ENCODE measurements at places on chromosomes 2 and 18.

GRCh38 chr2:114577657-114578056 is 135.2 kb downstream of the DPP10 start:
- no peak for DNase-seq

GRCh38 chr2:240959214-240959940 is 39.0 kb upstream of the SNED1 start:
- DNase-seq = no peak

GRCh38 chr2:99821984-99822383 is 320.4 kb downstream of the AFF3 start:
- DNase-seq = no peak

- no peak for DNase-seq
Observed at GRCh38 chr2:101518578-101519492, 43.9 kb upstream of the RFX8 start.

DNA sequence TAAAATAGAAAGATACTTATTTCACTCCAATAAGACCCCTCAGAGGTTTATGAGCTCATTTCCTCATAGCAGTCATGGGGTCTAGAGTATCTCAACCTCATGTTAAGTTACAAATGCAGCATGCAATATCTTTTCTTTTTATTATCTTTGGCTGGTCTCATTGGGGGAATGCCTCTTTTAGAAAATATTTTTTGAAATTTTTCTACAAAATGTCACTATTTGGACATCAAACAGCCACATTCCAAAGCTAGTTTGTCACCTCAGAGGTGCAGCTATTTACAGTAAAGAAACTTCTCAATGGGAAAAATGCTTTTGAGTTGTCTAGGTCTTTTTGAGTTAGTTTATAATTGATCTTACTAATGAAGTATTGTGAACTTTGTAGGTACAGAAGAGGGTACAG is 370.7 kb upstream of the LRATD1 start:
- no peak for DNase-seq

Data from KBM-7 (cell line).